ENCODE measurements at places on chromosomes 11 and 22.
A peak's percentile ranks its signal among the peaks of the same experiment; 100 is the strongest.

DNA sequence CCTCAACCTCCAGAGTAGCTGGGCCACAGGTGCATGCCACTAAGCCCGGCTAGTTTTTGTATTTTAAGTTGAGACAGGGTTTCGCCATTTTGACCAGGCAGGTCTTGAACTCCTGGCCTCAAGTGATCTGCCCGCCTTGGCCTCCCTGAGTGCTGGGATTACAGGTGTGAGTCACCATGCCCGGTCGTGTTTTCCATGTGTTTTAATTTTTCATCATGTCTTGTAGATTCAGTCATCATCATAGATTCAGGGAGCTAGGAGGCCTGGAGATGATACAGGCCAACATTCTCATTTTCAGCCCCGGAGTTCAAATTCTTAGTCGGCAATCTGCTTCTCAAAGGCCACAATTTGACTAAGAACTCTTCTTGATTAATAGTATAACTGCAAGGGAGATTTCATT lies 73.5 kb upstream of the GRAMD1B start:
- no peak for DNase-seq

GRCh38 chr22:49205483-49205800 lies 622.2 kb downstream of the BRD1 start:
- no peak for DNase-seq

DNA sequence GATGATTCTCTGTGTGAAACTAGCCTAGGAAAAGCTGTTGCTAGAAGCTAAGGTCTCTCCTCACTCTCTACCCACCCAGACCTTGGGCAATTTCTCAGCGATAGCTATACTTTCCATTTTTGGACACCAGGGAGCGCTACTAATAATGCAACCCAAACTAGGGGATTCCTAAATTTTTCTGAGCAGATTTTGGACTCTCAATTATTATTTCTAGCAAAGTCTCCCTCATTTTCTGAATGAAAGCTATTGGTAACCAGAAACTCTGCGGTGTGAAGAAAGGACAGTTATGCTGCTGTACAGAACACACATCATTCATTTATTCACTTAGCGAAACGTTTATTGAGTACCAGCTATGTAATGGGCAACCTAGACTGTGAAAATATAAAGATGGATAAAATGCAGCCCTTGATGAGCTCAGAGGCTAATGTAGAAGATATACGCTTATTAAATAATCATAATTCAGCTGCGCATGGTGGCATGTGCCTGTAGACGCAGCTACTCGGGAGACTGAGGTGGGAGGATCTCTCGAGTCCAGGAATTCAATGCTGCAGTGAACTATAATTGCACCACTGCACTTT lies 6.1 kb upstream of the STIM1 start:
- no peak for DNase-seq

- no peak for DNase-seq
These were observed 514 bp downstream of the KRTAP5-9 start for GRCh38 chr11:71548716-71549151.

- DNase-seq, result no peak
These were observed 3.7 kb upstream of the TIRAP start for GRCh38 chr11:126279191-126279590.

GRCh38 chr11:89493431-89493830 lies 2.3 kb upstream of the NOX4 start:
- DNase-seq, result no peak

GRCh38 chr11:94212898-94213297 lies 84.3 kb downstream of the PANX1 start:
- DNase-seq, result no peak

GRCh38 chr11:12185914-12186313 lies 75.5 kb downstream of the MICAL2 start:
- no peak for DNase-seq

GRCh38 chr22:44538051-44538450 lies 40.0 kb upstream of the RTL6 start:
- no peak for DNase-seq

- DNase-seq, result peak; percentile 44
These were observed 45.4 kb upstream of the SLC22A12 start for GRCh38 chr11:64545619-64546018.

GRCh38 chr11:109062445-109062844 lies 359.5 kb upstream of the C11orf87 start:
- DNase-seq, result no peak

DNA sequence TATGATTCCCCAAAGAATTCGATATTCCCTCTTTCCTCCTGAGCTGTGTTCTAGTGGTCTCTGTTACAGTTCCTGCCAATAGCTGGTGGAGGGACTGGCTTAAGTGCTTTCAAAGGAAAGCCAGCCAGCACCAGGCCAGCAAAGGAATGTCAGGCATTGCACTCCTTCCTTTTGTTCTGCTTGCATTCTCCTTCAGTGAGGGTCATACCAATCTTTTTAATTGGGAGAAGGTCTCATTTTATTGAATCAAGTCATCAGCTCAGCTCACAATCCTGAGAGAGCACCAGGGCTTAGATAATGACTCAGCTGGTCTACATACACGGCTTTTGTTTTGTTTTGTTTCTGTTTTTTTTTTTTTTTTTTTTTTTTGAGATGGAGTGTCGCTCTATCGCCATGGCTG lies 222.9 kb downstream of the NAV2 start:
- no peak for DNase-seq

DNA sequence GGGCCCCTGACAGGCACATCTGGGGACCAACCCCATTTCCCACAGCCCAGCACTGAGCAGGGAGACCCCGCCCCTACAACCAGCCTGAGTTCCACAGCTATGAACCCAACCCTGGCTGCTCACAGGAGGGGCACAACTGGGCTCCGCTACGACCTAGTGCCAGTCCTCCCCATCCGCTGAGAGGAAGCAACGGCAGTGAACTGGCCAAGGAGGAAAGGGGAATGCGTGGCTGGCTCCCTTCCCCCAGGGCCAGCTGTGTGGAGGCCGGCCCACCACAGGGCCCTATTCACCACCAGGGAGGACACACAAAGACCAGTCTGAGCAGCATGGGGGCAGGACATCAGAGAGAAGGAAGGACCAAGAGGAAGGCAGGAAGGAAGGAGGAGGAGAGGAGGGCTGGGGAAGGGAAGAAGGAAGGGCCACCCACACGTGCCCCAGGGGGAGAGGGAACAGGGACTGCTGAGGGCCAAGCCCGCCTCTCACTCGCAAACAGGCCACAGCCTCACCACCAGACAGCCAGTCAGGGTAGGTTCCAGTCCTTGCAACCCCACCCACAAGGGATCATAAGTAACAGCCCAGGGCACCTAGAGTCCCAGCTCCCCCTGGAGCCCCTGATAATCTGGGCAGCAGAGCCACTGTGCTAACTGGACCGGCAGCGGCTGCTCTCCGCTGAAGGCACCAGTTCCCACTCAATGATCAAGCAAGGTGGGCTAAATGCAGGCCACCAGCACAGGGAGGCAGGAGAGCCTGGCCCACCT lies 8.5 kb upstream of the GAL3ST1 start:
- no peak for DNase-seq

- DNase-seq, result no peak
These were observed 32.8 kb downstream of the CADM1 start for GRCh38 chr11:115471367-115471766.

- no peak for DNase-seq
These were observed at the start of gene SOX10 for GRCh38 chr22:37983860-37984791. SOX10 (minus strand) TSS chr22:37984555; CDS start chr22:37983784, 771 bp downstream.
